Stimulated activated CD8-positive, alpha-beta memory T cell treated with anti-CD3 and anti-CD28 coated beads, Interleukin-7, amount 100 ng/mL, for 24 hours (primary cell): ENCODE measurements at places on chromosomes 7 and 10.

DNA sequence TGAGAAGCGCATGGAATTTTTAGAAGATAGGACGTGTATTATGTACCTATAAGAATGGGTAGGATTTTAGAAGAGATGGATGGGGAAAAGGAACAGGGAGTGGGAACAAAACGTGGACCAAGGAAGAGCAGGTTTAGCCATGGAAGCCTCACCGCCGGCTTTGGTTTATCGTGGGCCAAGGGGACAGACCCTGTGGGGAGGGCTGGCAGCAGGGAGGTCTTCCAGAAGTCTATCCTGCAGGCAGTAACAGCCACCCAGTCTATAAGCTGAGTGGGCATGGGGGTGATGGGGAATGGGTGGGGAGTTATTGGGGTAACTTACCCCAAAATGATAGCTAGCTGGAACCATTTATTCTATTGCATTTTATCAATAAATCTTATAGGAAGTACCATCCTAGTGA lies 44.9 kb downstream of the IKZF1 start:
- no peak for DNase-seq

DNA sequence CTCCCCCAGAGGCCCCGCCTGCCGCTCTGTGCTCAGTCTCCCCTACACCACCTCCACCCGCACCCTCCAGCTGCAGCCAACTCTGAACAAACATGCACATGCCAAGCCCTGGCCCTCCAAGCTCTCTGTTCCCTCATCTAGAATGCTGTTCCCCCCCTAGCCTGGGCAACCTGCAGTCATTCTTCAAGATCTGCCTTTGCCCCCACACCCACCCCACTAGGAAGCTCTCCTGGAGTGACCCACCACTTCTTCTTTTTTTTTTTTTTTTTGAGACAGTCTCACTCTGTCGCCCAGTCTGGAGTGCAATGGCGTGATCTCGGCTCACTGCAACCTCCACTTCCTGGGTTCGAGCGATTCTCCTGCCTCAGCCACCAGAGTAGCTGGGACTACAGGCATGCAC lies 13.7 kb downstream of the MYL10 start:
- DNase-seq, result no peak

DNA sequence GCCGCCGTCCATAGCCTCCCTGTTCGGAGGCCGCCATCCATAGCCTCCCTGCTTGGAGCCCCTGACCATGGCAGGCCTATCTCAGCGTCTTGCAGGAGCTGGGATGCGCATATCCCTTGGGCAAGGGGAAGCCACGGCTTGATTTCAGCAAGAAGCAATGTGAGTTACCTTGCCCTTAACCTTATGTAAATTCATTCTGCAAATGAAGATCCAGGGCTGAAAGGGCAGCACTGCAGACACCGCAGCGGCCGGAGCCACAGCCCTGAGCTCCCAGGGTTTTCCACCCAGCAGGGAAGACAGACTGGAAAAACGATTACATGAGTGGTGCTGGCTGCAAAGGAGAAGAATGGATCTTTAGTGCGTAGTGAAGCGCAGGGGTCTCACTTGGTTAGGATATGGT lies 95.8 kb downstream of the SEC61G start:
- no peak for DNase-seq

DNA sequence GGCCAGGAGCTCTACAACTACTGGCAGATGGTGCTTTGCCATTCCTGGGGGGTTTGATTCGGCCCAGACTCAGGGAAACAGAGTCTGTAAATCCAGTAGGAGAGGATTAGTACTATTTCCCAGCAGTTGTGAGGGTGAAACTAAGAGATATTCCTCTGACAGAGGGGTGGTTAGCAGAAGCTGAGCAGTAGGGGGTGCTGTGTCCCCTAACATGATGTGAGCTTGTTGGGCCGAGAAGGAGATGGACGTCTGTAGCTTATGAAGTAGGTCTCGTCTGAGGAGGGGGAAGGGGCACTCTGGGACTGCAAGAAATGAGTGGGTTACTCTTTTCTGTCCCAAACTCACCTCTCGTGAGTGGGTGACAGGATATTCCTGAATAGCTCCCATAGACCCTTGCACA lies 179.2 kb upstream of the MBL2 start:
- no peak for DNase-seq

GRCh38 chr7:96183163-96183670 lies 138.7 kb downstream of the SLC25A13 start:
- no peak for DNase-seq

GRCh38 chr10:129210876-129211275 lies 256.2 kb upstream of the MGMT start:
- DNase-seq, result no peak

GRCh38 chr10:126041804-126042231 lies 145.5 kb downstream of the FANK1 start:
- peak; percentile 37 for DNase-seq

DNA sequence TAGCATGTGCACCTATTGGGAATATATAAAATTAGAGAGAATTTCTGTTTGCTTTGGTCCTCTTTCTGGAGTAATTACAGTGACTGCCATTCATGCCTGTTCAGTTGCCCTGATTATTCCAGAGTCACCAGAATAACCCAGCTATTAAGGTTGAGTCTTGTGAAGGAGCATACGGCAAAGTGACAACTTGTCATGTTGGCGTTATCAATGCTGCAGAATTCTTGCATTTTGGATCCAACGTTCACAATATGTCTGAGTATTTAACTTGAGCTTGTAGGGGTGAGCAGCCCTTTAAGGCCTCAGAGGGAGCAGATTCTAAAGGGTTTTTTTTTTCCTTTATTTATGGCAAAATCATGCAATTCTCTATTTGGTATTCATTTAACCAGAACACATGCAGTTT lies 419.4 kb upstream of the MGMT start:
- no peak for DNase-seq

GRCh38 chr7:71301167-71301566 lies 169.2 kb downstream of the GALNT17 start:
- no peak for DNase-seq

- DNase-seq, result no peak
Observed at GRCh38 chr10:29102636-29103035, 186.2 kb upstream of the LYZL1 start.

GRCh38 chr10:4213441-4213840 lies 428.4 kb upstream of the KLF6 start:
- no peak for DNase-seq

GRCh38 chr10:102646610-102647442 lies 2.5 kb downstream of the TRIM8 start:
- DNase-seq, result no peak

GRCh38 chr7:73827567-73828106 lies 3.2 kb upstream of the CLDN4 start:
- DNase-seq, result no peak

GRCh38 chr10:66877361-66877760 lies 48.5 kb upstream of the LRRTM3 start:
- DNase-seq, result no peak

- no peak for DNase-seq
Observed at GRCh38 chr7:139710036-139710435, 67.8 kb downstream of the HIPK2 start.

- no peak for DNase-seq
Observed at GRCh38 chr7:41116817-41117216, 586.1 kb downstream of the INHBA start.

- DNase-seq, result no peak
Observed at GRCh38 chr7:131953184-131953583, 396.8 kb upstream of the PODXL start.

GRCh38 chr10:5732141-5732540 lies 47.5 kb downstream of the TASOR2 start:
- no peak for DNase-seq

GRCh38 chr7:221978-222715 lies 29.8 kb downstream of the FAM20C start:
- no peak for DNase-seq

DNA sequence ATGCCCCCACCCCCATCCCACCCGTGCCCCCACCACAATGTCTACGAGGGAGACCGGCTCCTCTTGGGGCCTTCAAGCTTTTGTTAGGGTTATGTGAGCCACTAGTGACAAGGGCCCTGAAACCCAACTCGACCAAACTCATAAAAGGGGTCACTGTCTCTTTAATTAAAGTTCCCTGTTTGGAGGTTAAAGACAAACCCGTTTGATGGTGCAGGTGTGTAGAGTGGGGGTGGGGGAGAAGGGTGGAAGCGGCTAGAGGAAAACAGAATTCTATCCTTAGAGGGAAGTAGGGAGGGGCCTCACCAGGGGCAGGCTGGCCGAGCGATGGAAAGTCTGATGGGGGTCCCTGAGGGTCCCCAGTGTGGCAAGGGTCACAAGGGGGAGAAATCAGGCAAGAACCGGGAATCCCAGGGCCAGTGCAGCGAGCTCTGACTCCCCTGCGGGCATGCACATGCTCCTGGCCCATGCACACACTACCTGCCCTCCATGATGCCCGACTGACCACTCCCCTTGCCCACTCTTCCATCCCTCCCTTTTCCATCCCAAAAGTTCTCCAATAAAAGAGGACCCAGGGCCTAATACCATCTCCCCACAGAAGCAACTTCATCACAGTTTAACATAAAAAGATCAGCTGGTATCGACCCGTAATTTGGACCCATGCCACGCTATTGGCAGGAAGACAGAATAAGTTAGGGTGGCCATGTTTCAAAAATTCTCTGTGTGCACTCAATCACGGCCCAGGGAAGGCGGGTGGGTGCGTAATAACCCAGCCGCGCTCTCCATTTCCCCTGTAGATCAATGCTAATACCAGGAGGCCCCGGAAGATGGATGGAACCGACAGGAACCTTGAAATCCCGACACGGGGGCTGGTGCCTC lies 35.9 kb upstream of the SLF2 start:
- DNase-seq, result no peak

DNA sequence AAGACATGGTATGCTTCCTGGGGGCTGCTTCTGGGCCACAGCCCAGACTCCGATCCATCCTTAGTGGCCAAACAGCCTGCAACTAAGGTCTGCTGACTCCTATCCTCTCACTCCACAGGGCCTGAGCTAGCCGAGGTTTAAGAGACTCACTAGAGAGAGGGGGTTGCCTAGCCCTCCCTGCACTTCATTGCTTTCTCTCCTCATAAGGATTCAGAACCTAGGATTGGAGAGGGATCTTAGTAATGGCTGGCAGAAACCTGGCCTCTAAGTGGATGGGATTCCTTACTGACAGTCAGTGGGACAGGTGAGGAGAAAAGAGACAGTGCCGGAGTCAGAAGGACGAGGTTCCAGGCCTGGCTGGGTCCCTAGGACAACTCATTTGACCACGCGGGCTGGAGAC lies 8.2 kb upstream of the DDIT4 start:
- no peak for DNase-seq

DNA sequence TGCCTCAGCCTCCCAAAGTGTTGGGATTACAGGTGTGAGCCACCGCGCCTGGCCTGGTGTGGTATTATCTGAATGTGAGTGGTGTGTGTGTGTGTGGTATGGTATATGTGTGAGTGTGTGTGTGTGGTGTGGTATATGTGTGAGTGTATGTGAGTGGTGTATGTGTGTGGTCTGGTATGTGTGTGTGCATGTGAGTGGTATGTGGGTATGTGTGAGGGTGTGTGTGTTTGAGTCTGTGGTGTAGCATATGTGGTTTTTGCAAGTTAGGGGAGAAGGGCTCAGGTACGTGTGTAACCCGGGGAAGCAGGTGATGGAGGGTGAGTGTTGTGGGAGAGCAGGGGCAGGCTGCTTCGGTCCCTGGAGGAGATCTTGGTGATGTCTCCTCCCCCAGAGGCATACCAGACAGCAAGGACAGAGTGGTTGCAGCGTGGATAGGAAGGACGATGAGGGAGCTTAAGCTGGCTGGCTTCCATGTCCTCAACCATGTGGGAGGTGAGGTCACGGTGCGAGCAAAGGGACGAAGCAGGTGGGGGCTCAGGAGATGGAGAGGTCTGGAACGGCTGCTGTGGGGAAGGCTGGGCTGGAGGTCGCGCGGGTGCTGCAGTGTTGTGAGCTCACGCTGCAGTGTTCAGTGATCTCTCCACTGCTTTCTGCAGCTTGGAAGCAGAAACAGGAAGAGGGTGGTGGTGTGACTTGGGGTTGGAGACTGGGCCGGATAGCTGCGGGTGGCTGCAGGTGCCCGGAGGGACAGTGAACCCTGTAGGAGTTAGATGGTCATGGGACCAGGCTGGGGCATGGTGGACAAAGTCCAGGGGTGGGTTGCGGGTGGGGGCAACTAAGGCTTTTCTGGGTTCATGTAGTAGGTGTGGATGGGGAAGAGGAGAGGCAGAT lies 5.0 kb downstream of the ZYX start:
- DNase-seq, result no peak

- no peak for DNase-seq
Observed at GRCh38 chr10:103204353-103205255, 11.5 kb upstream of the NT5C2 start.

- DNase-seq, result no peak
Observed at GRCh38 chr10:91604553-91605534, 28.0 kb downstream of the PPP1R3C start.

- no peak for DNase-seq
Observed at GRCh38 chr7:16293669-16294425, 127.5 kb downstream of the CRPPA start.

DNA sequence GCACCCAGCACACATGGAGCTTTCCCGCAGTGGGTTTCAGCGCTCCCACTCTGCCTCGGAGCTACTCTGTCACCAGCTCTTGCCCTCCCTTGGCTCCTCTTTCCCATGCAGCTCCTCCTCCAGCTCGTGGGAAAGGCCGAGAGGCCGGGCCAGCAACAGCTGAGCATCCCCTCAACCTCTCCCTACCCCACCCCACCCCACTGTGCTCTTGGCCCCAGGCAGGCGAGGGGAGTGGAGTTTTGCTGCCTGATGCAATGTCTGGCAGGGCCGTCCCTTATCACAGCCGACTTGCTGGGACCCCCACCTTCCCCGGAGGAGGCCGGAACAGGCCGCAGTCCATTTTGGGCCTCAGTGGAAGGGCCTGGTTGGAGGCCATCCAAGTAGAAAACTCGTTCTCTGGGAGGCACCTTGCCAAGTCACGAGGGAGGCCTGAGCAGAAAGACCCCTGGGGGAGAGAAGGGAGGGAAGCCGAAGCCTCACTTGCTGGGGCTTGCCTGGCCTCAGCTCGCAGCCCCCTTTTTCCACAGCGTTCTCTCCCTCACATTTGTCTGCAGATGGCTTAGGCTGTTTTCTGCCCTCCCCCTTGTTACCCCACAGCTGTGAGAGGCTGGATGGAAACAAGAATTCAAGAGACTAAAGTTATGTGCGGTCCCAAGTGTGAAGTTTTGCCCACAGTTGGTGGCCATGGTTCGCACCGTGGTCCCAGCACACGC lies 35.3 kb downstream of the CHST3 start:
- no peak for DNase-seq

- DNase-seq, result no peak
Observed at GRCh38 chr7:15113752-15114151, 211.2 kb upstream of the DGKB start.

DNA sequence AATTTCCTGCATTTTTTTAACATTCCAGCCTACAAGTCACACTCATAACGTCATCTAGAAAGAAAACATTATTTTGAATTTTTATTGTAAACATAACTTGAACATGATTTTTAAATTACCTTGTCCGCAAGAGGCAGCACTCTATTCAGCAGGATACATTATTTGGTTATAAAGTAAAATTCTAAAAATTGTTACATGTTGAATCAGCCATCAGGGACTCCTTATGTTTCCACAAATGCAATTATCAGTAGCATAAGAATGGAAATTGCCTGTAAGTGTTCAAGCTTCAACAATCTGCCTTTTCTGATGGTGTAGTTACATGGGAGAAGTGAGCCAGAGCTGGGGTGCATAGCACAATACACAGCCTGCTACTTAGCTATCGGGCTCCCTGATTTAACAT lies 97.5 kb downstream of the ZNF365 start:
- DNase-seq, result no peak
